Activated naive CD4-positive, alpha-beta T cell (primary cell): ENCODE measurements at places on chromosomes 11 and 22.

DNA sequence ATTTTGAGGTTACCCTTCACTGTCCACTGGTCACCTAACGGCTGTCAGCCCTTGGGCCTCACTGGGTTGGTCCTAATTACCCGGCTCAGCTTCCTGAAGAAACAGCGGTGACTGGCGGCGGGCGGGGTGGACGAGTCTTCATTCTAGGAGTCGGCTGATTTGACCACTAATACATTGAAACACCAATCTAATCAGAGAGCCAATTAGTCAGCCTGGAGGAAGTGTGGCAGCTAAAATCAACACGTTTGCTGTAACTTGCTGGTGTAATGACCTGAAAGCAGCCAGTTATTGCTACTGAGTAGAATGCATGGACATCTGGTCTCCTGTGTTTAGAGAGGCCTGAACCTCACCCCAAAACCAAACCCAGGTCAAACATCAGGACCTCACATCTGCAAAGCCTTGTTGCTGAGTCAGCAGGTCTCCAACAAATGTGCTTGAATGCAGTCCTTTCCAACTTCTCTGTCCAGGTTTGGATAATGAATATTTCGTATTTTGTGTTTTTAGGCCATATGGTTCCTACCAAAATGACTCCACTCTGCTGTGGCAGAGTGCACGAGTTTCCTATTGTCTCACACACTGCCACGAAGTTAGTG lies 496.4 kb downstream of the BRD1 start:
- no peak for DNase-seq

DNA sequence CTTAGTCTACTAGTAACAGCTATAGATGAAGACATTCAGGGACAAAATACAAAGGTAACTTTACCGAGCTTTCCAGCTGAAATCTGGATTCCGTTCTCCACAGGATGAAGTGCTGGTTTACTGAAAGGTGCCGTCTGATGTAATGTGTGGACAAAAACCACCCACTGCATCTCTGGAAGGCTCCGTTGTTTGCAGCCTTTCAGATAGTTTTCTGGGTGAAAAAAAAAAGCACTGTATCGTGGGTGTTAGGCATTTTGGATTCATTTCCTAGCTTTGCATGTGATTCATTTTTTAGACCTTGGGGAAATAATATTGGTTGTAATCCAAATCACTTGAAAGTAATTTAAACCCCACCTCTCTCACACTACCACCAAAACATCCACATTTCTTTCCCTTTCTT lies 10.4 kb downstream of the JAM3 start:
- no peak for DNase-seq

DNA sequence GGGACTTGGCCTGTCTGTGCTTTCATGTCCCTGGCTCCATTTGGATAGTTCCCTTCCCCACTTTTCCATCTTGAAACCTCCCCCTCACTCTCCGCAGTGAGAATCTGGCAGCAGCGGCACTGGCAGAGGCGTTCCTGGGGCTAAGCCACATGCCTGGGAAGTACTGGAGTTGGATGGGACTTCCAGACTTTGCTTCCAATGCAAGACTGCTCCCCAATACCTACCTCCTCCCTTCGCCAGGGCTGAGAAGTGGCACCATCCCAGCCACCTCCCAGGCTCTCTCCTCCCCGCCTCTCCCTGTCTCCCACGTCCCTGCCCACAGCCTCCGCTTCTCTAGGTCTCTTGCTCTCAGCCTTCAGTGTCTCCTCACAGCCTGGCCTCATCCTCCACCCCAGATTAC lies 16.6 kb downstream of the TST start:
- no peak for DNase-seq

GRCh38 chr22:45521178-45521577 lies 18.5 kb downstream of the FBLN1 start:
- no peak for DNase-seq

GRCh38 chr11:59666969-59667368 lies 1.9 kb downstream of the PATL1 start:
- no peak for DNase-seq
